Kidney tubule cell (primary cell): ENCODE measurements at places on chromosomes 11 and 22.

GRCh38 chr11:12094872-12095800 lies 15.3 kb upstream of the MICAL2 start:
- DNase-seq = peak; percentile 44

DNA sequence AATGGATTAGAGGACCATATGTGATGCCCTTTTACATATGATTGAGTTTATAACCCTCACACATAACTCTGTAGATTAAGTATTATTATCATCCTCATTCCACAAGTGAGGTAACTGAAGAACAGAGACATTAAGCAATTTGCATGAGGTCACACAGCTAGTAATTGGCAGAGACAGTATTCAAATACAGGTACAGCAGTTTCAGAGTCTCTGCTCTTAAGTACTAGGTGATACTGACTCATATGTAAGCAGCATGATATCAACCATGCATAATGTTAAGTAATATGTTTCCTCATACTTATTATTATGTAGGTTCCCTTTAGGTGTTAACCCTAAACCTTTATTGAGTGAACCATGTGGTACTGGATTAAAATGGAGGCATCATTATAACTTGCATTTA lies 1562.4 kb upstream of the RAG2 start:
- DNase-seq = no peak

DNA sequence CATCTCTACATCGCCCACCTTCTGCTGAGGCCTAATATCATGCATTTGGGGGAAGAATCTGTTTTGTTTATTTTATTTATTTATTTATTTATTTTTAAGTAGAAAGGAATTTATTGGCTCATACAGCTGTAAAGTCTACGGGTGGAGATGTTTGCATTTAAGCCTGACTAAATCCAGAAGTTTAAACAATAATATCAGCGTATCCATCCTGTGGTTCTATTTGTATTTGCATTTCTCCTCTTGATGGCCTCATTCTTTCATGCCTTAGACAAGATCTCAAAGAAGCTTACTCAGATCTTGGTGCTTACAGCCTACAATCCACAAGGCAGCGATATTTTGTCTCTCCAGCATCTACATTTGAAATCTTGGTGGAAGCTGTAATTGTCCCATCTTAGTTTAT lies 67.1 kb upstream of the CARD18 start:
- no peak for DNase-seq

DNA sequence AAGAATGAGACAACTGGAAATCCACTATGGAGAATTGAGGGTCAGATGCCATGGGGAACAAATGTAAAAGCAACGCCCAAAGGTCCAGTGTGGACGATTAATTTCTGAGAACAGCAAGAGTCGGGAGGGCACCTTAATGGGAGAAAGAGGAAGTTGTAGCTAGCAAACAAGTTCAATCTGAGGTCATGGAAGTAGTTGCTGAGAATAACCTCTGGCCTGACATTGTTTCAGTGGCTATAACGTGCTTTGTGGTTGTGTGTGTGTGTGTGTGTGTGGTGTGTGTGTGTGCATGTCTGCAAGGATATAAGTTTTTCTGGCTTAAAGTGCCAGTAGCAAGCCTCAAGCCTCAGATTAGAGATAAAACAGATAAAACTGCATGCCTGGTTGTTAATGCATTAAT lies 1630.1 kb upstream of the TENM4 start:
- DNase-seq = no peak

DNA sequence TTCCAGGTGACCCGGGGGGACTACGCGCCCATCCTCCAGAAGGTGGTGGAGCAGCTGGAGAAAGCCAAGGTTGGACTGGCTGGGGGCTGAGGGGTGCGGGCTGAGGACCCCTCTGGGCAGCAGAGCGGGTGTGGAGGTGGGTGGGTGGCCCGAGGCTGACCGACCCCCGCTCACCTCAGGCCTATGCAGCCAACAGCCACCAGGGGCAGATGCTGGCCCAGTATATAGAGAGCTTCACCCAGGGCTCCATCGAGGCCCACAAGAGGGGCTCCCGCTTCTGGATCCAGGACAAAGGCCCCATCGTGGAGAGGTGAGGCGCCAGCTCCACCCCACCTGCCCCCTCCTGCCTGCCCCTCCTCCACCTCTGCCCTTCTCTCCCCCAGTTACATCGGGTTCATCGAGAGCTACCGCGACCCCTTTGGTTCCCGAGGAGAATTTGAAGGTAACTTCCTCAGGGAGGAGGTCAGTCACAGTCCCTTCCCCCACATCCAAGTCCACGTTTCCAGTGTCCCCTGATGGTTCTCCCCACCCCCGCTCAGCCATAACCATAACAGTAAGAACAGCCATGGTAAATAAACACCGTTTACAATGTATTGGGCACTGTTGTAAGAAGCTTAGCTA lies 11.2 kb downstream of the DPP3 start:
- DNase-seq = no peak

DNA sequence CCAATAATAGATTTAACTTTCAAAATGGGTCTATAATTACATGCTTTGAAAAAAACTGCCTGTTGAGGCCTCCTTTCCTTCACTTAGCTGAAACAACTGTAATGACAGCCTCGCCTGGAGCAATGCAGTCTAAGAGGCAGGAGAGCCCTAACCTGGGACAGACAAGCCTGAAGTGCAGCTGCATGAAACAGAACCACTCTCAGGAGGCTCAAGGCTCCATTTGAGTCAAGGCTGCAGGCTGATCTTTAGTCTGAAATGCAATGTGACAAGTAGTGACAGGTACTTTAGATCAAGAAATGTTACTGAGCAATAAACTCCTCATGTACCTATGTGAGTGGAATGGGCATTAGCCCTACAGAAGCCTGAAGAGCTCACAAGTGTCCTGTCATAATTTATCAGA lies 414.0 kb upstream of the LUZP2 start:
- no peak for DNase-seq

DNA sequence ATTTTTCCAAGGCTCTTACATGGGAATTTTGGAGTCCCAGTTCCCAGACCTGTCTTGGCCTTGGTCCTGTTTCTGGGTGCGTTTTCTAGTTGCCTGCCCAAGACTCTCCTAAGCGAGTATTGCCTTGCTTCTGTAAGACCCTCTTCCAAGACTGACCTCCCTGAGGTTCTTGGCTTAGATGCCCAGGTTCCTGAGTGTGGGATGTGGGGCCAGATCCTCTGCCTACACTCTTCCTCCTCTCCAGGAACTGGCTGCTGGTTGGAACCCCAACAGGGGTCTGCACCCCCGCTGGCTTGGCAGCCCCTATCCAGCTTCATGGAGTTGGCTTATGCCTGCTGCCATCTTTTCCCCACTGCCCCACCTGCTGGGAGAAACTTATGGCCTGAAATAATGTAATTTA lies 429.5 kb downstream of the TENM4 start:
- DNase-seq = no peak

DNA sequence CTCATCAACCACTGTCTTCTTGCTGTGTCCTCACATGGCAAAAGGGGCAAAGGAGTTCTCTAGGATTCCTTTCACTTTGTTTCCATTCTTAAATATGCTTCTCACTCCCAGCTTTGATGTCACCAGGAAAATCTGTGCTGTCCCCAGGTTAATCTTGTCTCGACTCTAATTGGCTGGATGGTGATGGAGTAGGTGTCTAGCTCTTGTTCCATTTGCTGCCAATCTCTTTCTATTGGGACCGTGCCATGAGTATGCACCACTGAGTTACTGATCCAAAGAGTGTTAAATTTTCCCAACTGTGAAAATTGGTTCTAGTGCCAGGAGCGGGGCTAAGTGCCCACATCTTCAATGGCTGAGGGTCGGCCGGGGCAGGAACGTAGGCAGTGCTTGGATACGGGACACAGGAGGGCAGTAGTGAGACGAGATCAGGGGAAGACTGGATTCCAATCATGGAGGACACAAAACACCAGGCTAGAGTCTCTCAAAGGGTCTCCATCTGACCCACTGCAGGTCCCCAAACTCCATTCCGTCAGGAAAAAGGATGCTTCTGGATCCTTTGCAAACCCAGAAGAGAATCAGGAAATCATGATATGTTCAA lies 47.7 kb upstream of the CSNK2A3 start:
- DNase-seq = no peak

DNA sequence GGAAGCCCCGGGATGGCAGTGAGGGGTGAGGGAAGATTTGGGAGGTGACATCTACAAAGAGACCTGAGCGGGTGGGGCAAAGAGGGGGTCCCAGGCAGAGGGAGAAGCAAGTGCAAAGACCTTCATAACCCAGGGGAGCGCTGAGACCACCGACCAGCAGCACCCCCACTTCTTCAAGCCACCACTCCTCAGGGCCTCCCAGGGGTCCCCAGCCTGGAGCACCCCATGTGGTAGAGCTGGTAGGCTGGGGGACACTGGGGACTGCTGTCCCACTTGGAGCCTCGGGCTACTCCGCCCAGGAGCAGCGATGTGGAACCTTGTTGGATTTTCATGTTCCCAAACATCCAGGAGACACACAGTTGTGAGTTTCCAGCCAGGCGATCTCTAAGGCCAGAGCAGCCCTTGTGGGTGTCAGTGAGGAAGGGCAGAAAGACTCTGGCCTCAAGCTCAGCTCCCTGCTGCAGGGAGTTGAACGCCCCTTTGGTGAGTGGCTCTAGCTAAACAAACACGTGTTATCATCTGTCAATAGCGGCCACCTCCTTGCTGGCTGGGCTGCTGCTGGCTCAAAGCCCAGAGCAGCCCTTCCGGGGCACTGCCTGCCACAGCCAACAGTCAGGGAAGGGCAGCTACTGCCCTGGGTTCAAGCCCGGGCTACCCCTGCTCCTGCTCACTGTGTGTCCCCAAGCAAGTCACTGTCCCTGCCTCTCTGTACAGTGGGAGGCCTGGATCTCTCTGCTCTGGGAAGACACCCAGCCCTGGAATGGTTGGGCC lies 25.7 kb upstream of the CHKA start:
- peak; percentile 84 for DNase-seq

DNA sequence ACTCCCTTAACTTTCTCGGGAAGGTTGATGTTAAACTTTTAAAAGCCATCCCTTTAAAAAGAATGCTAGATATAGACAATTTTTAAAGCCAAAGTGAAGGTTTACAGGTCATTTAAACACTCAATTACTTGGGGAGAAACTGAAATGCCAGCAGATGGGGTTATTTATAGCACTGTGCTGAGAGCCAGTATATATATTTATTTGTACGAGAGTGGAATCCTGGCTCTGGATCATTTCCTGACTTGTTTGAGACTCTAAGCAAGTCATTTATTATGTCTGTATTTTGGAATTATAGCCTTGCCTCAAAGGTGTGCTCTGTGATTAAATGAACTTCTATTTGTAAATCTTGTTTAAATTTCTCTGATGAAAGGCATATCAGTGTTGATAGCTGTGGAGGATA lies 6.8 kb upstream of the ZBED5 start:
- DNase-seq = no peak

DNA sequence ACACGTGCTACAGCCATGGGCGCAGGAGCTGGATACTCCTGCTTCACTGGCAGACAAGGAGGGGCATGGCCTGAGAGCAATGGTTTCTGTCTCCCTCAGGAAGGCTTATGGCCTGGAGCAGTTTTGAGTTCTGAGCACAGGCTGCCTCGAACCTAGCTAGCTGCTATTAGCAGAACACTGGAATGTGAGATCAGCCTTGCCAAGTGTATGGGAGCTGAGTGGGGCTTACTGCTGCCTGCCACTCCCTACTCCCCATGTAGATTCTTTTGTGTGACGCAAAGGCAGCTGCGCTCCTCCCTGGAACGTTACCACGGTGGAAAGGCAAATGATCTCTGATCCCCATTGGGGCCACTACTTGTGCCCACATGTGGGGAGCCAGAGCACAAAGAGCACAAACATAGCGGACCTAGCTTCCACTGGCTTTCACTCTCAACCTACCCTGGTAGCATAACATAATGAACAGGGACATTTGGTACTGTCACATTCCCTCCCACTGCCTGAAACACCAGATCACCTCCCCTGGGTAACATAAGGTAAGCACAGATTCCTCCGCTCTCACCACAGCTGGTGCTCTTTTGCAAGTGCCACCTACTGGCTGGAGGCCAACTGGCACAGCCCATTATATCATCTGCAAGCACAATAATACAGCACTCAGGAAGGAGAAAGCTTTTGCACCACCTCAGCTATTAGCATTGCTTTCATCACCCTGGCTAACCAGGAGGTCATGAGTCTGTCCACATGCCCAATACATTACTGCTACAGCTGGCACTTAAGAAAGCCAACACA lies 84.6 kb upstream of the GUCY1A2 start:
- no peak for DNase-seq

- DNase-seq = no peak
These were observed 154.6 kb downstream of the HIPK3 start for GRCh38 chr11:33411751-33412150.

DNA sequence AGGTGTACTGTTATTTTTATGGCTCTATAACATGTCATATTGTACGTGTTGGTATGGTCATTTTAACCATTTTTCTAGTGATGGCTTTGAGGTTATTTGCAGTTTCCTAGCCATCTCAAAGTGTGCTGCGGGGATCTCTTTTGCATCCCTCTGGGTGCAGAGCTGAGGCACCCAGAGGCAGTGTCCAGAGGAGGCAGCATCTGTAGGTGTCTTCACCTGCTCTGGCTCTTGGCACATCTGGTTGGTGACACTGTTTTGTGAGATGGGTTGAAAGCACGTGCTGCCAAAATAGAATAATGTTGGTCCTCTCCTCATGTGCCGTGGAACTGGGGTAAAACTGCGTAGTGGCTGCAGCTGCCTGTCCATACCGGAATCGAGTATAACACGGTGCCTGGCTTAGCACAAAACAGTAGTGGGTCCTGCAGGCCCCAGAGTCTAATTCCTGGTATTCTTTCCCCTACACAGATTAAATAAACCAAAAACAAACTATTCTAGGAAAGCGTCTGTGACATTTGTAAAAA lies 12.9 kb downstream of the NEAT1 start:
- DNase-seq = peak; percentile 26

DNA sequence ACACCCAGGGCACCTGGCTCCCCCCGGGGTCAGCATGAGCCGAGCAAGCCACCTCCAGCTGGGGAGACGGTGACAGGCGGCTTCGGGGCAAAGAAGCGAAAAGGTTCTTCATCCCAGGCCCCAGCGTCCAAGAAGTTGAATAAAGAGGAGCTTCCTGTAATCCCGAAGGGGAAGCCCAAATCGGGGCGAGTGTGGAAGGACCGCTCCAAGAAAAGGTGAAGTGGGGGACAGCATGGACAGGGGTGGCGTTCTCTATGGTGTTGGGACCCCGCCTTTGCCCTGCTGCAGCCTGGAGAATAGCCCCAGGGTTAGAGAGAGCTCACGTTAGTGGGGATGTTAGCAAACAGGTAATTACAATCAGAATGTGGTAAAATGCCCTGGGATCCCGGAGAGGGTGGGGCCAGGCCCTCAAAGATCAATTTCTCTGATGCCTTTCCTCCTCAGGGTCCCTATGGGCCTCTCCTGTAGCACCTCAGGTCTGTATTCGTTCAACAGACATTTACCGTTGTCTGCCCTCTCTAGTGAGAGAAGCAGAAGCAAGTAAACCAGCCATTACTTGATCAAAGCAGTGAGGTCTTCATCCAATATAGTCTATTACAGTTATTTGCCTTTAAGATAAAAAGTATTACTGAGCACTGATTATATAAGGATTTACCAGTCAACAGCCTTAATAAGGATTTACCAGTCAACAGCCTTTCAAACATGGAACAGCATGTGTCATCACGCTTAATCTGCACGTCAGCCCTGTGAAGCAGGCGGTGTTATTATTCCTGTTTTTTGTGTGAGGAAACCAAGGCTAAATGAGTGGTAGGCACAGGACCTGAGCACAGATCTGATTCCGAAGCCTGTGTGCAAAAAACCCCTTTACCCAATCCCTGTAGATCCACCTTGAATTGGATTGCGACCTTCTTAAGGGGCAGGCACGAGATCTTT lies 1.0 kb downstream of the CCDC86 start:
- no peak for DNase-seq
